Lower lobe of right lung (tissue), 2 donors: ENCODE measurements at places on chromosomes 1 and 21.

DNA sequence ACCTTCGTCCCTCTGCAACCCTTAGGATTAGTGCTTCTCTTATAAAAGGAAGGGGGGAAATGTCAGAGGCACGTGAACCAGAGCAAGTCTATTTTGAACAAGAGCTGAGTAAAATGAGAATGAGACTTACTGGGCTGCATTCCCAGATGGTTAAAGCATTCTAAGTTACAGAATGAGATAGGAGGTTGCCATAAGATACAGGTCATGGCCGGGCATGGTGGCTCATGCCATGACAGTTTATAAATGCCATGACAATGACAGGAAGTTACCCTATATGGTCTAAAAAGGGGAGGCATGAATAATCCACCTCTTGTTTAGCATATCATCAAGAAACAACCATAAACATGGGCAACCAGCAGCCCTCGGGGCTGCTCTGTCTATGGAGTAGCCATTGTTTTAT, 2.5 kb upstream of the AQP10 start:
- no peak for DNase-seq

GRCh38 chr1:83839566-83840173, 159.3 kb downstream of the TTLL7 start:
- no peak for DNase-seq

DNA sequence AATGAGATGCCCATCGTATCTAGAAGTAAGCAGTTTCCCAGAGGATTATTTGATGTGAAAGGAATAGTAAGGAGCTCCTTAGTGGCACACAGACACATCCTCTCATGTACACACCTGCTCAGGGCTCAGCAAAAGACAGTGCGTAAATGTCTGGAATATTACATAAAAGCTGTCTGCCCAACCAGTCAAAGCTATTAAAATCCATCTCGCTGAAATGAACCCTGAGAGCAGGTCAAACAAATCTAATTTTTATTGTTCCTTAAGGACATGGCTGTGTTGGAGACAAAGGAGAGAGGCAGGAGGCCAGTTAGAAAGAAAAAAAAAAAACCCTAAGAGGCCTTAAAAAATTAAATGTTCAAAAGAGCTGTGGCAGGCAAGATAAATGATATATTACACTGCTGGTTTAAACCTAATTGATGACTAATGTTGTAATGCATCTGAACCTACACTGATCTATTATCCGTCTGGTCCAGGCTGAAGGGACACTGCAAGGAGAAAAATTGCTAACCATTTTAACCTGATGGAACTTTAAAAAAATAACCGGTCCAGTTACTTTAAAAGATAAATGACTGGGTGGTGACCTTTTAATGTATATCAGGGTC, 58.5 kb upstream of the FGGY start:
- DNase-seq: no peak

- DNase-seq: no peak
These were observed 119.5 kb upstream of the KRTAP19-8 start for GRCh38 chr21:31157756-31158155.

DNA sequence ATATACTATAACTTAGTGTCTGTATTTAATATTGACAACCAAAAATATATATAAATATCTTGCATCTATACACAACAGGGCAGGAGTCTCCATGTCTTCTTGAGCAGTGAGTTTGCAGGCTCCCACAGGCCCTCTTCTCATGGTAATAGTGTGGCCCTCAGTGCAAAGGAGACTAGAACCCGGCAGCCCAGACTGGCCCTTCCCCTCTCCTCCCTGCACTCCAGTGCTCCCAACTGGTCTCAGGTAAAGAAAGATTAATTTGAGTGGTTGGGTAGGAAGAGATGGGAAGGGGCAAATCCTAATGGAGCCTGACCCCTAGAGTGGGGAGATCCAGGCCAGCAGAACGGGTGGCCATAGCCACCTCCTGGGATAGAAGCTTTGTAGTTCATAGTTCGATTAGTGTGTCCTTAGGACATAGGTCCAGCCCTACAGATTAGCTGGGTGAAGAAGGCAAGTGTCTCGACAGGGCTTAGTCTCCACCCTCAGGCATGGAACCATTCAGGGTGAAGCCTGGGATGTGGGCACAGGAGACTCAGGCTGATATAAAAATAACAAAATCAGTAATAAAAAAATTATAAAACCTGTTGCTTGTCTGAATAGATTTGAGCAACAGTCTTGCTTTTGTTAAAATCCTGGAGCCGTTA, 32.3 kb downstream of the SLC2A1 start:
- no peak for DNase-seq

- no peak for DNase-seq
These were observed 12.6 kb downstream of the FUBP1 start for GRCh38 chr1:77966291-77966690.
